ENCODE measurements at places on chromosomes 3 and 15.
A peak's percentile ranks its signal among the peaks of the same experiment; 100 is the strongest.

- DNase-seq = no peak
Observed at GRCh38 chr15:26069231-26069641, 206.1 kb upstream of the ATP10A start.

GRCh38 chr3:157129803-157130466 lies 30.0 kb downstream of the CCNL1 start:
- peak; percentile 34 for DNase-seq

GRCh38 chr3:38382506-38383080 lies 36.0 kb downstream of the XYLB start:
- no peak for DNase-seq

DNA sequence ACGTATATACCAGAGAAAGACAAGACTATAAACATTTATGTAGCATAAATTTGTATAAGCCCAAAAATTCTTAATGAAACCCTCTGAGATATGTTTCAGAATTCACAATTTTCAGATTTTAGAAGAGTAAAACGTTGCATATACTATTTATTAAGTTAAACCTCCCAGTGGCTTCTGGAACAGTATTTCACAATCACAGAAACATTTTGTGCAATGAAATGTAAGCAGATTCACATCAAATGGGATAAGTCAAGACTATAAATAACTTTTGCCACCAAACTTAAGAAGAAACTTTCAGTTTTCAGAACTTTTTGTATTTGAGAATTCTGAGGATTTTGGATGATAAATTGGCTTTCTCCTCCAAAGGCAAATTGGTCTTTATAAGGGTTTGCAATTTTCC lies 9.2 kb downstream of the SLTM start:
- peak; percentile 57 for DNase-seq

DNA sequence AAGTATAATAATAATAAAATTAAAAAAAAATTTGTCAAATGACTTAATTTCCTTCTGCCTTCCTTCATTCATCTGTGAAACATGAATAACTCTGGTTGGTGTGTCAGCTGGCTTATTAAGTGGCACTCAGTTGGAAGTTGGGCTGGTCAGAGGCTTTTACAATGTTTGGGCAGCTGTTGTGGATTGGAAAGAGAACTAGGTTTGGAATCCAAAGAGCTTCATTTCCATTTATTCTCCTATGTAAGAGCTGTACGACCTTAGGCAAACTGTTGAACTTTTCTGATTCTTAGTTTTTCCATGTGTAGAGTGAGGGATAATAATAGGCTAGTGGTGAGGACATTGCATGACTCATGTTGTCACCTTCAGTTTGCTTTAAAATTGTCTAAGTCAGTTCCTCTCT lies 606.7 kb downstream of the PDCD6IP start:
- no peak for DNase-seq

GRCh38 chr15:101266787-101267186 lies 10.5 kb downstream of the SELENOS start:
- DNase-seq = no peak
